ENCODE measurements at places on chromosomes 6 and 20. TPM values are rescaled to one million over a fixed set of nuclear protein-coding genes. Genes with fewer than 3 reads are reported as not detected.

DNA sequence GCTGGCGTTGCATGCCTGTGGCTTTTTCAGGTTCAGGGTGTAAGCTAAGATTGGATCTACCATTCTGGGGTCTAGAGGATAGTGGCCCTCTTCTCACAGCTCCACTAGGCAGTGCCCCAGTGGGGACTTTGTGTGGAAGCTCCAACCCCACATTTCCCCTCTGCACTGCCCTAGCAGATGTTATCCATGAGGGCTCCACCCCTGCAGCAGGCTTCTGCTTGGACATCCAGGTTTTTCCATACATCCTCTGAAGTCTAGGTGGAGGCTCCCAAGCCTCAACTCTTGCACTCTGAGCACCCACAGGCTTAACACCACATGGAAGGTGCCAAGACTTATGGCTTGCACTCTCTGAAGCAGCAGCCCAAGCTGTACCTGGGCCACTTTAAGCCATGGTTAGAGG lies 76.6 kb upstream of the PRND start:
- DNase-seq: no peak

DNA sequence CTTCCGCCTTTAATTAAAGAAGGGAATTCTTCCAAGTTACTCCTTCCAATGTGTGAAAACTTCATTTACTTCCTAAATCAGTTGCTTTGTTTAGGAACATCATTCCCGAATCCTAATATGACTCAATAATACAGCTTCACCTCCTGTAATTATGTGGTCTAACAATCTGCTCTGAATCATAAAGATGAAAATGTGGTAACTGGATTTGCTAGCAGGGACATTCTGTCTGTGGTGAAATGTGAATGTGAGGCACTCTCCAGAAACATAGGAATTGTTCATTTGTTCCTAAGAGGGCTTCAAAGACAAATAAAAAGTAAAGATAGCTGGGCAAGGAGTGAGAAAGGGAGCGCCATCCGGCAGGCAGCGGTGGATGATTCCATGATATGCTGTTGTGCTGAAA lies 678.1 kb downstream of the KIF16B start:
- no peak for DNase-seq

- no peak for DNase-seq
These were observed 192.4 kb upstream of the ZNF217 start for GRCh38 chr20:53786071-53786444.

- DNase-seq: no peak
These were observed 32.7 kb downstream of the TOX2 start for GRCh38 chr20:43947316-43947710.

GRCh38 chr20:20217621-20218020 lies 150.3 kb upstream of the INSM1 start:
- no peak for DNase-seq

GRCh38 chr20:41524980-41525613 lies 93.1 kb downstream of the CHD6 start:
- DNase-seq: no peak

DNA sequence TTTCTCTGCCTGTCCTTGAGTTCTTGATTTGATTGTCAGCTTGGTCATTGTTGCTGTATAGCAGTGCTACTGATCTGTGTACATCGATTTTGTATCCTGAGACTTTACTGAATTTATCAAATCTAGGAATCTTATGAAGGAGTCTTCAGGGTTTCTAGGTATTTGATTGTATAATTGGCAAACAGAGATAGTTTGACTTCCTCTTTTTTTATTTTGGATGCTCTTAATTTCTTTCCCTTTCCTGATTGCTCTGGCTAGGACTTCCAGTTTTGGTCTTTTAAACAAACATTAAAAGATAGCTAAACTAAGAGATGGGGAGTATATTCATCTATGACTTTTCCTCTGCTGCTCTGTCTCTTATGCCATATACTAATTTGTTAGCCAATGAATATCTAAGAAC lies 62.4 kb downstream of the NCOA7 start:
- DNase-seq: no peak

- DNase-seq: no peak
These were observed 442.4 kb downstream of the FRK start for GRCh38 chr6:115618256-115618655.

DNA sequence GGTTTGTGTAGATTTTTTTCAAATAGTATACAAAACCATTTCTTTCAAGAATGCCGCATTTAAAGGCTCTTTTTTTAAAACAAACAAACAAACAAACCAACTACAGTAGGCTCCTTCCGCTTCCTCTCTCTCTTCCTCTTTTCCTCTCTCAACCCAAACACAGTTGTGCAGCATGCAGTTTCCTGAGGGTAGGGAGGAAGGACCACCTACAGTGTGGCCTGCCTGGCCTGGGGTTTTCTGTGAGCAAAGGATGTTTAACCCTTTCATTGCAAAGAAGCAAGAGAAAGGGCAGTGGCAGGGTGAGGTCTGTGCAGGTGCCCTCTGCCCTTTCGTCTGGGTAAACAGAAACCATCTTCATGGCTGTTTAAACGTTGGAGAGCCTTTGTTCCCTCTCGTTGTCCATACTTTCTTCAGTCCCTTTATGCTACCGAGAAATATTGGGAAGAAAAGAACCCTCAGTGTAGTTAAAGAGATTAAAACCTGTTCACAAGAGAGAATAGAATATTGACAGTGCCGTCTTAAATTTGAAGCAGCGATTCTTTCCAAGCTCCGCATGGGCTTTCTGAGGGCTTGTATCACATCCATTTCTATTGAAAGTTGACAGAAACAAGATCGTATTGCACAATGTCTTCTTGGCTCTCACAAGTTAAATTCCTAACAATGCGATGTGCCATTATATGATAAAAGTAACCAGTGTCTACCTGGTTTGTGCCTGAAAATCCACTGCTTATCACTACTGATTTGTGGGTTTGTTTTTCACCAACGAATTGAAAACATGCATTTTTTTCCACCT lies 215.5 kb upstream of the SNX9 start:
- no peak for DNase-seq

The PDCD2 gene
- 170 TPM for total RNA-seq

The SEC63 gene
- total RNA-seq: 0.84 TPM

The DDO gene
- 6.9 TPM for total RNA-seq

The SYCP2L gene
- 0.37 TPM for total RNA-seq

The DYNLT2 gene
- 0.54 TPM for total RNA-seq

The UBE2C gene
- total RNA-seq: 112 TPM

The TRAPPC3L gene
- not detected for total RNA-seq

The KIF16B gene
- total RNA-seq: 10.6 TPM

The EPHA7 gene
- not detected for total RNA-seq

The B3GAT2 gene
- total RNA-seq: not detected

The SIRPD gene
- total RNA-seq: not detected

The BTN1A1 gene
- total RNA-seq: not detected
